ENCODE measurements at places on chromosomes 6 and 20.

DNA sequence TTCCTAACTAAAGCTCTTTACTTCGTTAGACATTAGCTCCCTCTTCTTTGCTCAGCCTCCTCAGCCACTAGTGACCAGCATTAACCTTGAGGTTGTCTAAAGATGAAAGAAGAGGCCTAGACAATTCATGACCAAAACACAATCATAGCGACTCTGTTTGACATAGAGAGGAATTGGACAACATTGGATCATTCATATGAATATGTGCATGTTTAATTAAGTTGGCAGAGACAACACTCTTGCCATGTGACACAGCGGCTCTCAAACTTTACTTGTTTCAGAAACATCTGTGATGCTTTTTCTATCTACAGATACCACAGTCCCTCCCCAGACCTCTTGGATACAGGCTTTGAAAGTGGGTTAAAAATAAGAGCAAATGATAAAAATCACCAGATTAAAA is 81.7 kb downstream of the LINC00237 start:
- no peak for DNase-seq

DNA sequence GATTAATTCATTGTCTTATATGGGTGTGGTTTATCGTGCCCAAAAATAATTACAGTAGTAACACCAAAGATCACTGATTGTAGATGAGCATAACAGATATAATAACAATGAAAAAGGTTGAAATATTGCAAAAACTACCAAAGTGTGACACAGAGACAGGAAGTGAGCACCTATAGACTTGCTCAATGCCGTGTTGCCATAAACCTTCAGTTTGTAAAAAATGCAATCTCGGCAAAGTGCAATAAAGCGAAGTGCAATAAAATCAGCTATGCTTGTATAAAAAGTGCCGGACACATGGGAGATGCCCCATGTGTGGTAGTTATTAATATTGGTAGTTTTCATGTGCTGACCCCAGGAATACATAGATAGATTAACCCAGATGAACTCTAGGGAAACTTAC is 192.6 kb downstream of the NRN1 start:
- DNase-seq, result no peak

DNA sequence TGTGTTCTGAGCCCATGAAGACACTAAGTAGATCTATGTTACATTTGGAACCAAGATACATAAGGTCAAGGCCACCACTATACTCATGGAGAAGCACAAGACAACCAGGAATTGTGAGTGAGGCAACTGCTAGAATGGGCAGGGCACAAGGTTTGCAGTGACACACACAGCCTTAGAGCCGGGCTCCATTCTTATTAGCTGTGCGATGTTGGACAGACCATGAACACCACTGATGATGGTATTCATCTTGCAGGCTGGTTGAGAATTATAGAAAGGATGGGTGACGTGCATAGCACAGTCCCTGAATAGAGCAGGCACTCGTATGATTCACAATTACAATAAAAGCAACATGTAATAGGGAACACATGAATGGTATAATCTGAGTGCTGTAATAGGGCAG is 172.4 kb downstream of the GJA10 start:
- DNase-seq, result no peak

GRCh38 chr6:12791371-12791770 is 74.8 kb downstream of the PHACTR1 start:
- DNase-seq, result no peak

DNA sequence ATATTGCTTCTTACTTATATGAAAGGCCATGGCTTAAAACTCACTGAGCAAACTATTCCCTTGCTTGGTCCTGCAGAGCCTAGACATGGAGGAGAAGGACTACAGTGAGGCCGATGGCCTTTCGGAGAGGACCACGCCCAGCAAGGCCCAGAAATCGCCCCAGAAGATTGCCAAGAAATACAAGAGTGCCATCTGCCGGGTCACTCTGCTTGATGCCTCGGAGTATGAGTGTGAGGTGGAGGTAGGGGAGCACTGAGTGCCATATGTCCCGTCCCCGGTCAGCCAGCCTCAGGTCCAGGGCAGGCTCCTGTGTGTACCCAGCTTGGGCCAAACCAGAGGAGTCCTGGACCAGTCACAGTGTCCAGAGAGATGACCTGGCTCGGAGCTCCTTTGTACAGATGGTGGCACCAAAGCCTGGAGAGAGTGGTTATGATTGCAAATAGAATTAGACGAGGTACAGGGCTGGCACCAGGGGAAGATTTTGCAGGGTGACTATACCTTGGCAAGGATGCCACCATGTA is 21.0 kb downstream of the EPB41L1 start:
- no peak for DNase-seq

DNA sequence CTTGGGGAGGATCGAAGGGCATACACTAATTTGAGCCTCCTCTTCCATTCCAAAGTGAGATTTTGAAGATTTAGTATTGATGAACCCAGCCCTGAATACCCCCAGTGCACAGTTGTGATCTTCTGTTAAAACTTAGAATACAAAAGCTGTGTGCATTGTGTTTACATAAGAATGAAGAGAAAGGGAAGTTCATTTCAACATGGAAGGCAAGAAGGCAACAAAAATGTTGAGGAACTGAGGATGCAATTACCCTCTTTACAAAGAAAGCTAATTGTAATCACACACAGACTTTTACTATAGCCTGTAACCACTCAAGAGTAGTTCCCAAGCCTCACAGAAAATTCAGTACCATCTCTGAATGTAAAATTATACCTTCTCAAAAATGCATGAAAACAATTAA is 49.3 kb downstream of the GFOD1 start:
- no peak for DNase-seq

DNA sequence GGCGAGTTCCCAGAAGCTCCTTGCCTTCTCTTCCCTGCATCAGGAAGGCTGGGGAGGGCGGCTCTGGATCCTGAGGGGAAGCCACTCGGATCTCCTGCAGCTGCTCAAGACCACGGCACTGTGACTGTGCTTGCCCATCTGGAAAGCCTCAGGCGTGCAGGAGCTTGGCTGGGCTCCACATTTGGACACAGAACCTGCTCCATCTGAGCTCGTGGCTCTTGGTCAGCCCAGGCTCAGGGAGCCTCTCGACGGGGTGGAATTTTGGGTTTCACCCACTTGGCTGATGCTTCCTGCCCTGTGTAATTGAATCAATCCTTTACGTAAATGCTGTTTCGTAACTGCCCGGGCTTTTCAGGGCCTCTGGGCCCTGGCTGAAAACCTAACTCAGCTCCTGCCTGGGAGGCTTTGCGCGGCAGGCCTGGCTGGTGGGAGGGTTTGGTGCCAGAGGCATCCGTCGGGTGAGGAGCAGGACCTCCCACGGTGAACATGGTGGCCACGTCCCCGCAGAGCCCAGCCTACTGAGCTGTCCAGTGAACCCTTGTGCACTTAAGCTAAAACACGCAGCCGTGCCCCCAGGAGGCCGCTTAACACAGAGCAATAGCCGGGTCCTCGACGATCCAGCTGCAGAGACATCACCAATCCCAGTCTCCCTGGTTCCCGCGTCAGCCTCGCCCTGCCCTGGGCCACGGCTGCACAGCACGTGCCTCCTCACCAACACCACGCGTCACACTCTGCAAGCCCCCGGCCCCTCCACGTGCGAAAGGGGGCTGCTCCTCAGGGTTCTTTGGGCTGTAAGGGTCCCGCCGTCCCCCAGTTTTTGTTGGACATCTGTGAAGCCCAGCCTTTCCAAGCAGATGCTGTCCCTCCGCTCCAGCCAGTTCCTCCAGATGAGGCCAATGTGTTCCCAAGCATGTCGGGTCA is 241.0 kb downstream of the DLL1 start:
- DNase-seq, result no peak

GRCh38 chr6:135814043-135814442 is 37.5 kb upstream of the PDE7B start:
- DNase-seq, result no peak
